ENCODE measurements at places on chromosomes 1 and 21.

GRCh38 chr1:70075761-70076160, 129.6 kb downstream of the LRRC40 start:
- H3K4me1 ChIP-seq, result no peaks in the 10 kb centered on the region
- H3K36me3 ChIP-seq, result no peaks in the 10 kb centered on the region
- H3K27ac ChIP-seq, result no peak overlapping the region

DNA sequence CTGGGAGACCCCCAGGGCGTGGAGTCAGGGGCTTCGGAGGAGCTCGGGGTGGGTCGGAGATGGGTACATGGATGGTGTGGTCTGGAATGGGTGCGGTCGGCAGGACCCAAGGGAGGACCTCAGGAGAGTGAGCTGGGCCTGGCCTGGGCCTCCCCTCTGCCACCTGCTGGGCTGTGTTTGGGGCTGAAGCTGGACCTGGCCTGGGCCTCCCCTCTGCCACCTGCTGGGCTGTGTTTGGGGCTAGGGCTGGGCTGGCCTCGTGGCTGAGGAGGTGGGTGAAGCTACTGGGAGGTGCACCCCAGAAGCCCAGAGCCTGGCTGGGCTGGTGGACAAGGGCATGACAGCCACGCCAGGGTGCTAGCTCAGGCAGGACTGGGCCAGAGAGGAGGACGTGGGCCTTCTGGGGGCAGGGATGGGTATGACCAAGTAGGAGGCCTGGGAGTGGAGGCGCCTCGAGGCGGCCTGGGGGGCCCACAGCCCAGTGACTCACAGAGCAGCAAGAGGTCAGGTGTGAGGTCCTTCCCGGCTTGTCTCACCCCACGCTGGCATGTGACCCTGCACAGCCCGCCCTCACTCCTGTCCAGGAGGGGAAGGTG, 14.5 kb downstream of the SAMD11 start:
- H3K4me1 ChIP-seq, result peaks cover 3% of the 10 kb centered on the region
- no peak overlapping the region for H3K27ac ChIP-seq
- peaks cover 28% of the 10 kb centered on the region for H3K27me3 ChIP-seq
- no peak overlapping the region for H3K4me3 ChIP-seq
- no peak for DNase-seq

GRCh38 chr1:46557403-46557802, 6.0 kb upstream of the KNCN start:
- H3K4me1 ChIP-seq, result peaks cover 4% of the 10 kb centered on the region
- peaks cover 10% of the 10 kb centered on the region for H3K36me3 ChIP-seq
- no peak overlapping the region for H3K4me3 ChIP-seq
- no peak overlapping the region for H3K27ac ChIP-seq

- no peak overlapping the region for H3K4me3 ChIP-seq
- no peaks in the 10 kb centered on the region for H3K27me3 ChIP-seq
- no peak for DNase-seq
- H3K36me3 ChIP-seq, result peaks cover 21% of the 10 kb centered on the region
- H3K4me1 ChIP-seq, result peaks cover 2% of the 10 kb centered on the region
- no peak overlapping the region for H3K27ac ChIP-seq
Measured at GRCh38 chr1:70171512-70171911, 33.9 kb downstream of the LRRC40 start.

GRCh38 chr1:114218361-114219171, 64.9 kb upstream of the SYT6 start:
- H3K4me3 ChIP-seq, result no peak overlapping the region
- peaks cover 3% of the 10 kb centered on the region for H3K27me3 ChIP-seq
- H3K27ac ChIP-seq, result no peak overlapping the region
- peaks cover 6% of the 10 kb centered on the region for H3K4me1 ChIP-seq
- no peak for DNase-seq

Measured in activated naive CD8-positive, alpha-beta T cell treated with anti-CD3 and anti-CD28 coated beads, Interleukin-2, amount 10 ng/mL, durations not matched to agents 7 days and 5 days (primary cell).